Daoy (cell line): ENCODE measurements at places on chromosomes 13 and 19.

DNA sequence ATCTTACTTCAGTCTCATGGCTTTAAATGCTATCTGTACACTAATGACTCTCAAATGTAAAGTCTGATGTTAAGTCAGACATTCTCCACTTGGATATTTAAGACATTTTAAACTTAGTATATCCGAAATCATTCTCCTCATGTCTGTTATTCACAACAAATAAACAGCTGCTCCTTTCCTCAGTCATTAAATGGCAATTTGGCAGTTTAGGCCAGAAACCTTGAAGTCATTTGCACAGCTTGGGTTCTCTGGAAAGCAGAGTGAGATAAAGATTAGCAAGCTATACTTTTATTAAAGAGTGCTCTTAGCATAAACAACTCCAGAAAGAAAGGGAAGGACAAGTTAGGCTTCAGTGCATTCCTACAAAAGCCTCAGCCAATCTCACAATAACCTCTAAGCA is 53.7 kb downstream of the DNAJC15 start:
- no peak for DNase-seq

DNA sequence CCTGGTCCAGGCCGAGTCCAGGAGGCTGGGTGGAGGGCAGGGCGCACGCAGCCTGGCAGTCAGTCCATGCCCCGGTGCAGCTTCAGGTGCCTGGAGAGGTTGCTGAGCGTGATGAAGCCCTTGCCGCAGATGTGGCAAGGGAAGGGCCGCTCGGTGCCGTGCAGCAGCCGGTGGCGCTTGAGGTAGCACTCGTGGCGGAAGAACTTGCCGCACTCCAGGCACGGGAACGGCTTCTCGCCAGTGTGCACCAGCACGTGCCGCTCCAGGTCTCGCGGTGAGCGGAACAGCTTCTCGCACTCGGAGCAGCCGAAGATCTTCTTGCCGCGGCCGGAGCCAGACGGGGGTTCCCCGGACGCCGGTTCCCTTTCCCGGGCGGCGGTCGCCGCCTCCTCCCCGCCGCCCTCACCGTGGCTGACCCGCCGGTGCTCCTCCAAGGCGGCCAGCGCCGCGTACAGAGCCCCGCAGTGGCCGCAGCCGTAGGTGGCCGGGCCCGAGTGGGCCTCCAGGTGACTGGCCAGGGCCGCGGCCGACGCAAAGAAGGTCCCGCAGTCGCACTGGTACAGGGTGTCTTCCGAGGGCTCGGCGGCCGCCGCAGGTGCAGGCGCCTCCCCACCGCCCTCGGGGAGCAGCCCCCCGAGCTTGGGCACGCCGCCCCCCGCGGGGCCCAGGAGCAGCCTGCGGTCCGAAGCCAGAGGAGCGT is 6.8 kb downstream of the FIZ1 start:
- DNase-seq: no peak

DNA sequence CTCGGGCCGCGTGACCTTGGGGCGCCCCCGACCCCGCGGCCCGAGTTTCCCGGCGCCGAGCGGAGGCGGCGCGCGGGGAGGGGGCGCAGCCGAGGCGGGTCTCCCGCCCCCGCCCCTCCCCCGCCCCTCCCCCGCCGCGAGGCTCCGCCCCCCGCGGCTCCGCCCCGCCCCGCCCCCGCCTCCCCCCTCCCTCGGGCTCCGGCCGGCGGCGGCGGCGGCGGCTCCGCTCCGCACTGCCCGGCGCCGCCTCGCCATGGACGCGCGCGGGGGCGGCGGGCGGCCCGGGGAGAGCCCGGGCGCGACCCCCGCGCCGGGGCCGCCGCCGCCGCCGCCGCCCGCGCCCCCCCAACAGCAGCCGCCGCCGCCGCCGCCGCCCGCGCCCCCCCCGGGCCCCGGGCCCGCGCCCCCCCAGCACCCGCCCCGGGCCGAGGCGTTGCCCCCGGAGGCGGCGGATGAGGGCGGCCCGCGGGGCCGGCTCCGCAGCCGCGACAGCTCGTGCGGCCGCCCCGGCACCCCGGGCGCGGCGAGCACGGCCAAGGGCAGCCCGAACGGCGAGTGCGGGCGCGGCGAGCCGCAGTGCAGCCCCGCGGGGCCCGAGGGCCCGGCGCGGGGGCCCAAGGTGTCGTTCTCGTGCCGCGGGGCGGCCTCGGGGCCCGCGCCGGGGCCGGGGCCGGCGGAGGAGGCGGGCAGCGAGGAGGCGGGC is at the start of gene HCN2:
Gene HCN2, plus strand, starts transcription at position 189 of the 703 bp plus-strand sequence. Its CDS starts 65 bp downstream, at position 254.
- no peak for DNase-seq

DNA sequence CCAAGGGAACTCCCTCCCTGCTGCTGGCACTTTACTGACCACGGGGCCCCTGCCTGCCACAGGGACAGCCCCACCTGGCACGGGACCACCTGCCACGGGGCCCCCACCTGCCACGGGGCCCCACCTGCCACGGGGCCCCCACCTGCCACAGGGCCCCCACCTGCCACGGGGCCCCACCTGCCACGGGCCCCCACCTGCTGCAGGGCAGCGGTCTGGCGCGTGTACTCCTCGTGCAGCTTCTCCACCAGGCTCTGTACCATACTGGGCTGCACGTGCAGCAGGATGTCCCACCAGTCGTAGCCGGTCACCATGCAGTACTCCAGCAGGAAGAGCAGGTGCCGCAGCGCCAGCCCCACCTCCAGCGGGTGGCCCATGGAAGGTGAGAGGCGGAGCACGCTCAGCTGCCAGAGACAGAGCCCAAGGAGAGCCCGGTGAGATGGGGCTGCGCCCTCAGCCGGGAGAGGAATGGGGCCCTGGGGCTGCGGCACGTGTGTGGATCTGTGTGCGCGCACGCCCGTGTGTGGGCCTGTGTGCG is 16.1 kb downstream of the MED16 start:
- DNase-seq: no peak

DNA sequence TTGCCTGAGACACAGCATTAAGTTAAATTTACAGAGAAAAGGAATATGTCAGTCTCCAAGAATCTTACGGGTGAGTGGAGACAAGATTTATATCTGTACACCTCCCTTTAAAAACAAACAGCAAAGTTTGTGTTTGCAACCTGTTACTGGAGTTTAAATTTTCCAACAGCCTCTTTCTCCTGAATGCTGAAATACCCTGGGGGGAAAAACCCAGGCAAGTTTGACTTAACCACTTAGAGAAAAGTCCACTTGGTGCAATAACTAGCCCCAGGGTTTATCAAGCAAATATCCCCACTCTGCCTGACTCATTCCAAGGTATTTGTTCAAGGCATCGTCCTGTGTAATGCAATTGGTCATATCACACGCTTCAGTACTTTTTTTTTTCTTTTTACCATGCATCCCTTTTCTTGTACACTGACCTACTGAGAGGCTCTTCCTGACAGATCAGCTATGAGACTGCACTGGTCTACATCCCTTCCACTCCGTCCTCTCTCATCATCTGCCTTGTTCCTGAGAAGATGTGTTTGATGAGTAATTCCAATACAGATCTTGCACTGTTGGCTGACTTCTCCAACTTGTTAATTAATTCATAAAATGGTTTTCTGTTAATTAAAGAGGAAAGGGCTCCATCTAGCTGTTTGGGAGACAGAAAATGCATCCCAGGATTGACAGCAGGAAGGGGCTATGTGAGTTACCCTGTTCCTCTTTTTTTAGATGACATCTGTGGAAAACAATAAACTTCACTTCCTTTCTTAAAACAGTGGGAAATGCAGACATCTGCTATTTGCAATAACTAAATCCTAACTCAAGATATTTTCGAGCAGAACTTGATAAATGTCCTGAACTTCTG is 212.5 kb upstream of the IRS2 start:
- peak; percentile 80 for DNase-seq

DNA sequence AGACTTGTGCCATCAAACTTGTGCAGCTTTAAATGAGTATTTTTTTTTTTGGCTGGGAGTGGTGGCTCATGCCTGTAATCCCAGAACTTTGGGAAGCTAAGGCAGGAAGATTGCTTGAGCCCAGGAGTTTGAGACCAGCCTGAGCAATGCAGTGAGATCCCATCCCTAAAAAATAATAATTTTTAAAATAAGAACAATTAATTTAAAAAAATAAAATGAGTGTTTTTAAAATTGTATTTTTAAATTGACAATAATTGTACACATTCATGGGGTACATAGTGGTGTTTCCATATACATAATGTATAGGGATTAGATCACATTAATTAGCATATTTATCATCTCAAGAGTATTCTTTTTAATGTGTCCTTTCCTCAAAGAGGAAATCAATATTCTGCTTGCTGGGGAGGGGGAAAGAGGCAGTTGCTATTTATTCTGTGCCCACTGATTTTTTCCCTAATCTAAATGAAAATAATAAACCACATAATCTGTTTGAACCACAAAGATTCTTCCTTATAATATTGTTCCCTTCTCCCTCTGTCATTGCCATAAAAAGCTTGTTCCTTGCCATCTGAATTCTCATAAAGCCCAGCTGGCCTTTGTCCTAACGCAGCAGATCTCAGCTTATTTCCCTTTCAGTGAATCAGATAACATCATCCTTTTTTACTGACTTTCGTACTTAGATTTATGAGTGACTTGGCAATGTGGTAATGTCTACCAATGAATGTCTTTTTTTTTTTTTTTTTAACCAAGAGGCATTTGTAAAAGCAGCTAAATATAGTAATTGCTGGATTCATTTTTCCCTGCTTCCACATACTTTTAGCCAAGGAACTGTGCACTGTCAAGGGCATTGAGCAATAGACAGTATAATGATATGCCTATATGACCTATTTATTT is 81.8 kb upstream of the RUBCNL start:
- DNase-seq: no peak

DNA sequence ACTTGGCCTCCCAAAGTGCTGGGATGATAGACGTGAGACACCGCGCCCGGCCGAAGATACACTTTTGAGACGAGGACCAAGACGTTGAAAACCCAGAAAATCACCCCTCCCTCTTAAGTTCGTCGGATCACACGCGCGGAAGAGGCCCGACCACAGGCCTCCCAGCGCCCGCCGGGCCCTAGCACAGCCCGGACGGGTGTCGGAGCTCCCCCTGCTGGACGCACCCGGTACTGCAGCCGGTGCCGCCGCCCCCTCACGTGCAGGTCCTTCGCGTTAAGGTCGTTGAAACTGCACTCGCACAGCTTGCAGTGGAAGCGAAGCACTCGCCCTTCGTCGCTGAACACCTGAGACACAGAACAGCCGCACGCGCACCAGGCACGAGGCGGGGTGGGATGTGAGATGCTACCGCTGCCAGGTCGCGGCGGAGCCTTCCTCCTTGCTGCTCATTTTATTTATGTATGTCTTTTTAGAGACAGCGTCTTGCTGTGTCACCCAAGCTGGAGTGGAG is 35.7 kb upstream of the MATK start:
- peak; percentile 72 for DNase-seq

DNA sequence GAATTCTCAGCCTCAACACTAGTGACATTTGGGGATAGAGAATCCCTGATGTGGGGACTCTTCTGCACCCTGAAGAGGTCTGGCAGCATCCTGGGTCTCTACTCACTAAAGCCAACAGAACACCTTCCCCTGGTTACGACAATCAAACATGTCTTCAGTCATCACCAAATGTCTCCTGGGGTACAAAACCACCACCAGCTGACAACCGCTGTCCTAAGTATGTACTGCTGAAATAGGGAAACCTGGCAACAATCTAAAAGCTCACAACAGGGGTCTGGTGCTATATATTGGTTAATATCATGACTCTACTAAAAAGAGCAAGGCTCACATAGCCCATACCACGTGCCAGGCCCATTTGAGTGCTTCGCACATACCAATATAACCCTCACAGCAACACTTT is 13.4 kb downstream of the AKT2 start:
- DNase-seq: no peak

GRCh38 chr19:15563325-15563794 is 51.7 kb upstream of the CYP4F8 start:
- DNase-seq: peak; percentile 60

- peak; percentile 11 for DNase-seq
Observed at GRCh38 chr13:51970349-51970748, 40.9 kb downstream of the ATP7B start.

DNA sequence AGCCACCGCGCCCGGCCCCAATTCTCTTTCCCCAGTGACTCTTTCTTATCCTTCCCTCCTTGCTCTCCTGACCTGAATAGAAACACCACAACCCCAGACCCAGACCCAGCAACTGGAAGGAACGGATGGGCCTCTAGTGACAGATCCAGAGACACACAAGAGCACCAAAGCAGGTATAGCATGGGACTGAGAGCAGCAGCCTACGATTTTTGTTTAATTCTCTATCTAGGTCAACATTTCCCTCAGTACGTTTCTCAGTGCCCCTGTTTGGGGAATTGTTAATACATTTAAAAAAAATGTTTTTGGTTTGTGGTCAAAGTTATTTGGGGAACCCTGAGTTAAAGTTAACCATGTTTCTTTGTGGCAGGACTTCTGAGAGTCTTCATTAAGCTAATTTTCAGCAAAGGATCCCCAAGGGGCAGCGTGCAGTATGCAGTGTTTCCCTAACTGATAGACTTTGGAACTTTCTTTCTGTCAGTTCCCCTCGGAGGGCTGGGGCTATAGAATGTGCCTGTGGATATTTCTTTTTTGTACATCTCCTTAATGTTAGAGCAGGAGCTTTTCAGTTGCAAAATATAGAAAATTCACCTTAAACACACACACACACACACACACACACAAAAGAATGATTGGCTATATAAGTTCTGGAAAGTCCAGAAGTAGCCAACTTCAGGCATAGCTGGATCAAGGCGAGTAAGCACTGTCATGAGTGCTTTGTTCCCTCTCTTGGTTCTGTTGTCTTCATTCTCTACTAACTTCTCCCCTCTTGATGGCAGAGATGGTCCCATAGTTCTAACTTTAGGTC is 6.3 kb downstream of the FXYD5 start:
- no peak for DNase-seq

GRCh38 chr13:35468195-35468594 is 8.3 kb downstream of the MAB21L1 start:
- DNase-seq: no peak

GRCh38 chr13:112443995-112444311 is 67.8 kb downstream of the SPACA7 start:
- peak; percentile 75 for DNase-seq

GRCh38 chr19:28706693-28707092 is 506.3 kb downstream of the UQCRFS1 start:
- no peak for DNase-seq

DNA sequence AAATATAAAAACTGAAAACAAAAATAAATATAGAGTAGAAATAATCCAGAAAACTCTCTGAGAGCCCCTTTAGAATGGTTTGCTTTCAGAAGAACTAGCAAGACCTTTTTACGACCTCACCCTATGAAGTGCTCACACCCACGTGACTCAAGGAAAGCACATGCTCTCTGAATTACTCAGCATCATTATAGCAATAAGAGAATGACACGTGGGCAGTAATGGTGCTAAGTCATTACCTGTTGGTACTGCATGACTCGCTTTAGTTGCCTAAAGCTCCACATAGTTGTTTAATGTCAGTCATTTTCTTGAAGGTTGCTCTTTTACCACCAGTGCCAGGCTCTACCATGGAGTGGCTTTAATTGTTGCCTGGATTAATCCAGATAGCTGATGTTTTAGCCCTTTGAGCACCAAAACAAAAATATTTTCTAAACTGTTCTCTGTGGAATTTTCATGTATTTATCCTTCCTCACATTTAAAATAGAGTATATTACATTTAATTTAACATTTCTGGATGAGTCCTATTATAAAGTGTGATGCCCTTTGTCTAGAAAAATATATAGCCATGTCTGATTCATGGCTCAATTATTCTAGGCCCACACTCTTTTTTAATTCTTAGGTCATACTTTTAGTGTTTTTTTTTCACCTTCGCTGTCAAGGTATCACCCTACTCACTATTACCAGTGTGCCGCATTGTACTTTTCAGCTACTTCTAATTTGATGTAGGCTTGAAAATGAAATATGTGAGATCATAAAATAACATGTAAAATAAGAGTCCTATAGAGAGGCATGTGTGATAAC is 56.8 kb downstream of the THSD1 start:
- peak; percentile 82 for DNase-seq
